Adipocyte (in vitro differentiated cells): ENCODE measurements at places on chromosomes 12 and 14.

- no peak for DNase-seq
These were observed 10.1 kb downstream of the GMFB start for GRCh38 chr14:54478636-54479215.

- peak; percentile 70 for DNase-seq
These were observed 482 bp downstream of the TMEM30B start for GRCh38 chr14:61280526-61281185.

DNA sequence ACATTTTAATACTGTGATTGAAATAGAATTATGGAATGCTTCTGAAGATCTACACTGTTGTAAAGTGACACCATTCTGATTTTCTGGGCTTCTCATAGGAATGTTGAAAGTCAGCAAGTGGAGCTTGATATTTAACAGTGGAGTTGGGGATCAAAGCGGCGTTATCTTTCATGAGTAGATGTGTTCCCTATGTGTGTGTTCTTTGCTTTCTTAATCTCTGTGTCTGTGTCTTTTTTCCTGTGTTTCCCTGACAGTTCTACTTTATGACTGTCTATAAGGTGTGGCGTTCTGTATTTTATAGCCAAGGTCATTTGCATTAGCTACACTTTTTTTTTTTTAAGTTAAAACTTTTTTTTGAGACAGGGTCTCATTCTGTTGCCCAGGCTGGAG is 24.7 kb downstream of the SYNE2 start:
- DNase-seq: no peak

- no peak for DNase-seq
These were observed 44.9 kb upstream of the RMST start for GRCh38 chr12:97417568-97418218.

DNA sequence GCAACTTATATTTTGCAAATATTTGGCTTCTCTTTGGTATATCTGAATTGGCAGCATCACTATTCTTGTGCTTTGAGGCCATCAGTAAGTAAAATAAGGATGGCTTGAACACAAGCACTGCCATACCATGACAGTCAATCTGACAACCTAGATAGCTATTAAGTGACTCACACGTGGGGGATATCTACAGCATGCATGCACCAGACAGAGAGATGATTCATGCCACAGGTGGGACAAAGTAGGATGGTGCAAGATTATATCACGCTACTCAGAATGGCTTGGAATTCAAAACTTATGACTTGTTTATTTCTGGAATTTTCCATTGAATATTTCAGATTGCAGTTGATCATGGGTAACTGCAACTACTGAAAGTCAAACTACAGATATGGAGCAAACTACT is 675.6 kb upstream of the MDGA2 start:
- DNase-seq: no peak
